ENCODE measurements at places on chromosomes 12 and 14. TPM values are rescaled to one million over a fixed set of nuclear protein-coding genes. Genes with fewer than 3 reads are reported as not detected.

NEUROD4 gene
- not detected for polyA plus RNA-seq

SETD1B gene
- polyA plus RNA-seq, result 16.0 TPM

OTUB2 gene
- 2.3 TPM for polyA plus RNA-seq

HVCN1 gene
- 26.3 TPM for polyA plus RNA-seq

AMHR2 gene
- polyA plus RNA-seq, result 0.60 TPM

SERPINA9 gene
- not detected for polyA plus RNA-seq

SYNE3 gene
- polyA plus RNA-seq, result 6.3 TPM

ABHD12B gene
- 6.0 TPM for polyA plus RNA-seq

ZFYVE1 gene
- polyA plus RNA-seq, result 6.6 TPM

MAX gene
- 93.7 TPM for polyA plus RNA-seq

EIF2S3B gene
- 1.2 TPM for polyA plus RNA-seq

All from sigmoid colon (tissue), 7 donors.